ENCODE measurements at places on chromosomes 16 and 17.

- DNase-seq = no peak
Observed at GRCh38 chr16:66107661-66108060, 258.8 kb upstream of the CDH5 start.

DNA sequence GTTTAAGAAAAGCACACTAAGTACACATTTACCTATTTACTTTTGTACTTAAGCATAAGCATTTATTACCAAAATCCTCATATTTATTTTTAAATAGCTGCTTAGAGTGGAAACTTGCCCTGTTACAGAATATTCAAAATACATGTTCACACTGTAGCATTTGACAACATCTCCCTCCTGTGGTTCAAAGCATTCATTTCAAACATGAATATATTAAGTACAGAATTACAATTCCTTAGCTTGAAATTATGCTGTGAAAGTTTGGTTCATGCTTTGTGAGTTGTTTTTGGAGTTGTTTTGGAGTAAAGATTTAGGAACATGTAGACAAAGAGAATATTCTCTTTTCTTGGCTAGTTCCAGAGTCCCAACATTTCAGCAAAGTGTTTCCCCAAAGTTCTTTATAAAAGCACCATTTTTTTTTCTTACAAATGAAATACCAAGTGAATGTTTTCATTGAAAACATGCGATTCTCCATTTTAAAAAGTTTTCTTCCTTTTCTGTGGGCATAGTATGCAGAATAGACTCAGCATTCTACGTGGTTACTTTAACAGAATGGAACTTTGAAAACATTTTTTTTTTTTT is 33.2 kb downstream of the TUBD1 start:
- DNase-seq = no peak

GRCh38 chr17:58391302-58391984 is 25.9 kb downstream of the RNF43 start:
- DNase-seq = no peak

GRCh38 chr17:43627653-43628052 is 34.1 kb downstream of the MEOX1 start:
- DNase-seq = no peak

DNA sequence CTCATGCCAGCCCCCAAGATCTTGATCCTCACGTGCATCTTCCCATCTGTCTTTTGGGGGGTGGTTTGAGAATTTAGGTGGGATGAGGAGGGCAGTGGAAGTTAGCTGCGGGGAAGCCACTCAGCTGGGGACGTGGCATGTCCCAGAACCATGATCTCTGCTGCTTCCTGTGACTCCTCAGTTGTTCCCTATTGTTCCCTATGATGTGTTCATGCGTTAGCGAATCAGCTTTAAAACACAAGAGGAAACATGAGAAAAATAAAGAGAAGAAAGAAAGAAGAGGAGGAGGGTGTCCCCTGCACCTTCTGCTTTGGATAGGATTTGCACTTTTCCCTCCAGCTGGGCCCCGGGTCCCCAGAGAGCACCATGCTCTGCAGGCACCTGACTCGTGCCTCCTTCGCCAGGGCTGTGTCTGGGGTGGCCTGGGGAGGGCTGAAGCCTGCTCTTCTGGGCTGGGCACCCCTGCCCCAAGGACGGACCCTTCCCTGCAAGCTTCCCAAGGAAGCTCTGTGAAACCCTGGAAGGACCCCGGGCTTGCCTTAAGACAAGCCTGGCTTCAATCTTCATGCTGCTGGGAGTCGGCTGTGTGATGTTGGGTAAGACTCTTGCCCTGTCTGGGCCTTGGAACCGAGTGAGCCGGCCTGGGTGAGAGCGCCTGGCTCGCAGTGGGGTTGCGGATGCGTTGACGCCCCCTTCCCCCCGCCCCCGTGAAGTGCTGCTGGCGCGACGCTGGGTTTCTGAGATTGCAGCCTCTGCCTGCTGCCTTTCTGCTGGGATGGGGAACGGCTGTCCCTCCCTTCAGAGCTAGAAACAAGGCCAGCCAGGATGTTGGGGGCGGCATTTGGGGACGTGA is 62.8 kb upstream of the CIBAR2 start:
- no peak for DNase-seq

- no peak for DNase-seq
Observed at GRCh38 chr17:33046361-33047255, 55.0 kb downstream of the SPACA3 start.

GRCh38 chr17:6574687-6575595 is 18.6 kb upstream of the PITPNM3 start:
- DNase-seq = no peak

DNA sequence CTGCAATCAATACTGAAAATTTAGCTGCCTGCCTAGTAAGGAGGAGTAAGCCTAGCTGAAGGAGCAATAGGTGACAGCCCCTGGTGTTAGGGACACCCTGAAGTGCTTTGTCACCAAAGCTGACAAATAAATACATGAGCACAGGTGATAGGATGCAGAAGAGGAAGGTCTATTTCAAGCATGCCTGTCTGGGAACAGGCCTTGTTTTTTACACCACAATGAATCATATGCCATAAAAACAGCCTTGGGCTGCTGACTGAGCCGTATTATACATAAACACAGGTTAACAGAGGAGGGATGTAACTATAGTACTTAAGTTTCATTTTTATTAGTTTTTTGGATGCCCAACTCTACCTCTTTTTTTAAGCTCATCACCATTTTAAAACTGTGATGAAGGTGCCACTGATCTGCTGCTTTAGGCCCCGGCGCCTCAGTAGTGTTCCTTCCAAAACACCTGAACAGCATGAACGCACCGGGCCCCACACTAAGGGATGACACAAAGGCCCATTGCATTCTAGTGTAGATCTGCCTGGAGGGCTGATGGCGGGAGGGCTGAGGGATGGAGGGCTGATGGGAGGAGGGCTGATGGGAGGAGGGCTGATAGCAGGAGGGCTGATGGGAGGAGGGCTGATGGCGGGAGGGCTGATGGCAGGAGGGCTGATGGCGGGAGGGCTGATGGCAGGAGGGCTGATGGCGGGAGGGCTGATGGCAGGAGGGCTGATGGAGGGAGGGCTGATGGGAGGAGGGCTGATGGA is 150.3 kb downstream of the AATF start:
- DNase-seq = no peak

GRCh38 chr17:28675980-28676379 is 14.0 kb downstream of the SUPT6H start:
- DNase-seq = no peak

- peak; percentile 36 for DNase-seq
Observed at GRCh38 chr17:69609473-69610305, 195.2 kb downstream of the MAP2K6 start.

DNA sequence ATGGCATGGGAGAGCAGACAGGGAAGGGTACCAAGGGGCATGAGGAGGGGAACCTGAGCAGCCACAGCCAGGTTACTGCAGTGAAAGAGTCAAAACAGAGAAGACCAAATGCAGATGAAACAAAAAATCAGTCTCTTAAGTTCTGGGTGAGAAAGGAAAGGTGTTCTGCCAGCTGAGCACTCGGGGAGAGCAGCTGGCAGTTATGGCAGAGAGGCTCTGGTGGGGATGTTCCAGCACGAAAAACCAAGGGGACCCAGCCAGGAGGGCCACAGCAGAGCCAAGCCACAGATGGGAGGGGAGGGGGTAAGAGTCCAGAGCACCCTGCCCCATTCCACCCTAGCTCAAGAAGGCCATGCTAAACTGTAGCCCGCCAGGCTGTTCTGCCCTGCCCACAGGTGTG is 31.7 kb downstream of the STH start:
- DNase-seq = no peak

DNA sequence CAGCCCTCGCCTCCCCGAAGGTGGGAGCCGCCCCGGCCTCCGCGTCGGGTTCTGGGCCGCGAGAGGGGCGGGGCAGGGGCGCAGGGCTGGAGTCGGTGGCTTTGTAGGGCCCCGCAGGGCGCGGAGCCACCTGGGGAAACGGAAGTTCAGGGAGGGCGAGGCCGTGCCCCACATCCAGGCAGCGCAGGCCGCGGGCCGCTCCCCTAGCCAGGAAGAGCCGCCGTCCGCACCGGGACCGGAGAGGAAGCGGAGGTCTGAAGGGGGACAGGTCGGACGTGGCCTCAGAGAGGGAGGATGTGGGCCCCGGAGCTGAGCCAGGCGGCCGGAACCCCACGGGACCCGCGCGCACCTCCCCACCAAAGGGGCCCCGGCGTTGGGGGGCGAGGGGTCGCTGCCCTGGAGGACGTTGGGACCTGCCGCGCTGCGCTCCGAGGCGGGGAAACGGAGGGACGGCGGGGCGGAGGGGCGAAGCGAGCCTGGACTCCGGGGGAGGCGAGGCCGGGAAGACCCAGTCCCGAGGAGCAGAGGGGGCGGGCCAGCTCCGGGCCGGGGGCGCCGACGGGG is 482 bp upstream of the SLC16A3 start:
- no peak for DNase-seq

GRCh38 chr16:56354016-56354415 is 71.3 kb downstream of the AMFR start:
- no peak for DNase-seq

- DNase-seq = no peak
Observed at GRCh38 chr16:3687021-3687420, 30.3 kb downstream of the TRAP1 start.
